ENCODE measurements at places on chromosomes 7 and 10. TPM values are rescaled to one million over a fixed set of nuclear protein-coding genes. Genes with fewer than 3 reads are reported as not detected.

GRCh38 chr7:106313456-106313901 lies 28.7 kb upstream of the NAMPT start:
- H3K4me1 ChIP-seq: peaks cover 3% of the 10 kb centered on the region
- H3K27ac ChIP-seq: no peak overlapping the region
- no peaks in the 10 kb centered on the region for H3K36me3 ChIP-seq
- H3K27me3 ChIP-seq: peaks cover 15% of the 10 kb centered on the region
- DNase-seq: no peak
- H3K4me3 ChIP-seq: no peak overlapping the region

HTR5A gene
- total RNA-seq: not detected

CCDC172 gene
- not detected for total RNA-seq

DNA sequence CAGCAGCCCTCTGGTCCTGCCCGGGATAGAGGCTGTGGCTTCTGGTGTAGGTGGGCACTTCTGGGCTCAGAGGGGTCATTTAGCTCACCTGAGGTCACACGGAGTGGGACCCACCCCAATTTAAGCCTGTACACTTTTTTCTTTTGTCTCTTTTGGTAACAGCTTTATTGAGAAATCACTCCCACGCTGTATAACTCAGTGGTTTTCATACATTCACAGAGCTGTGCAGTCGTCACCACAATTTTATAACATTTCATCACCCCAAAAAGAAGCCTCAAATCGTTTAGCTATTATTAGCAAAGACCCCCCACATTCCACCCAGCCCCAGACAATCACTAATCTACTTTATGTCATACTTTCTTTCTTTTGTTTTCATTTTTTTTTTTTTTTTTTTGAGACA lies 62.3 kb downstream of the LHPP start:
- peaks cover 4% of the 10 kb centered on the region for H3K36me3 ChIP-seq
- no peak overlapping the region for H3K4me3 ChIP-seq
- H3K4me1 ChIP-seq: peaks cover 6% of the 10 kb centered on the region
- DNase-seq: no peak

- H3K27ac ChIP-seq: no peak overlapping the region
- peaks cover 37% of the 10 kb centered on the region for H3K4me1 ChIP-seq
- H3K36me3 ChIP-seq: peaks cover 8% of the 10 kb centered on the region
- no peak for DNase-seq
Observed at GRCh38 chr7:150994838-150995510, 4.2 kb downstream of the NOS3 start.

CALHM1 gene
- not detected for total RNA-seq

- H3K36me3 ChIP-seq: no peaks in the 10 kb centered on the region
- peaks cover 57% of the 10 kb centered on the region for H3K4me1 ChIP-seq
- DNase-seq: no peak
Observed at GRCh38 chr7:38905056-38905759, 3.8 kb downstream of the VPS41 start.

OR2A5 gene
- not detected for total RNA-seq

DNA sequence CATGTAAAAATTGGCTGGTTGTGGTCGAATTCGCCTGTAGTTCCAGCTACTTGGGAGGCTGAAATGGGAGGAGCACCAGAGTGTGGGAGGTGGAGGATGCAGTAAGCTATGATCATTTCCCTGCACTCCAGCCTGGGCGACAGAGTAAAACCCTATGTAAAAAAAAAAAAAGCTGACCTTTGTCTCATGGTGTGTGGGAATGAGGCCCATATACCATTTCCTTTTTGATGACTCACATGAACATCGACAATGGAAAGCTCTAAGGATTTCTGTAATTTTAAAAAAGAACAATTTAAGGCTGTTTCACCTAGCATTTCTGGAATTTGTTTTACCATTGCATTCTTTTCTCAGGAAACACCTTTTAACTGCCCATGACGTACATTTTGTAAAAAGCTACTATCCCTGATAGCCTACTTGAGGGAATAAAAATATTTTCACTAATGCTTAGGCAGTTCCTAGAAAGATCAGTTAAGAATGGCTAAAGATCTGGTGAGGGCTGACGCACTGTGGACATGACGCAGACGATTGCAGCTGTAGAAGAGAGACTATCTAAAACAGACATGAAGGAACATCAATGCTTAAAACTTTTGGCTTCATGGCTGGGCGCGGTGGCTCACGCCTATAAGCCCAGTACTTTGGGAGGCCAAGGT lies 400.6 kb upstream of the IGFBP3 start:
- no peak overlapping the region for H3K4me3 ChIP-seq
- no peak overlapping the region for H3K27ac ChIP-seq
- no peaks in the 10 kb centered on the region for H3K27me3 ChIP-seq
- no peaks in the 10 kb centered on the region for H3K36me3 ChIP-seq
- no peak for DNase-seq

DNA sequence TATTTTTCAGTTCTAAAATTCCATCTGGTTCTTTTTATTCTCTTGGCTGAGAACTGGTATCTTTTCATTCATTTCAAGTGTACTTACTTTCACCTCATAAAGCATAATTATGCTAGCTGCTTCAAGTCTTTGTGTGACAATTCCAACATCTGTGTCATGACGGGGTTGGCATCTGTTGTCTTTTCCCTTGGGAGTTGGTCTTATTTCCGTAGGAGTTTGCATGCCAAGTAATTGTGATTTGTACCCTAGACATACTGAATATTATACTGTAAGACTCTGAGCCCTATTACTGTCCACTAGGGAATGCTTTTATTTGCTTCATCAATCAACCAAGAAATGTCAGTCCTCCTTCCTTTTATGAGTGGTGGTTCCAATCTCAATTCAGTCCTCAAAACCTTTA lies 24.6 kb upstream of the HUS1 start:
- H3K4me1 ChIP-seq: no peaks in the 10 kb centered on the region
- H3K27ac ChIP-seq: no peak overlapping the region
- peaks cover 5% of the 10 kb centered on the region for H3K36me3 ChIP-seq
- DNase-seq: no peak

ACSM6 gene
- total RNA-seq: not detected

DNA sequence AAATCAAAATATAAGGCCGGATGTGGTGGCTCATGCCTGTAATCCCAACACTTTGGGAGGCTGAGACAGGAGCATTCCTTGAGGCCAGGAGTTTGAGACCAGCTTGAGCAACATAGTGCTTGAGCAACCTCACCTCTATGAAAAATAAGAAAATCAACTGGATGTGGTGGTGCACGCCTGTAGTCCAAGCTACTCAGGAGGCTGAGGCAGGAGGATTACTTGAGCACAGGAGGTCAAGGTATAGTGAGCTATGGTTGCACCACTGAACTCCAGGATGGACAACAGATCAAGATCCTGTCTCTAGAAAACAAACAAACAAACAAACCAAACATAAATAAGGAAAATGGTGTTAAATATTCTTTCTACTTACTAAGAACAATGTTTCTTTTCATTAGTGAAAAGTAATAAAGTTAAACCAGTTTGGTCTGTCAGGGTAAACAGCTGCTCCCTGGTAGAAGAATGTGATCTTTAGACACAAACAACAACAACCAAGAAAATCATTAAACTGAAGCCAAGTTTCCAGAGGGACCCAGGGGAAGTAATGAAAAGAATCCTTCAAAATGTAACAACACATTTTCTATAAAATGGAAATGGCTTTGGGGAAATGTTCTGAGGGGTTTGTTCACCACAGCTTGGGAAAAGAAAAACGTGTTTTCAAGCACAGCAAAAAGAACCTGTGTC lies 17.5 kb upstream of the BAG3 start:
- H3K36me3 ChIP-seq: no peaks in the 10 kb centered on the region
- H3K4me1 ChIP-seq: no peaks in the 10 kb centered on the region
- no peaks in the 10 kb centered on the region for H3K27me3 ChIP-seq
- DNase-seq: no peak
- H3K4me3 ChIP-seq: no peak overlapping the region

DPYSL4 gene
- total RNA-seq: 1.2 TPM

DNA sequence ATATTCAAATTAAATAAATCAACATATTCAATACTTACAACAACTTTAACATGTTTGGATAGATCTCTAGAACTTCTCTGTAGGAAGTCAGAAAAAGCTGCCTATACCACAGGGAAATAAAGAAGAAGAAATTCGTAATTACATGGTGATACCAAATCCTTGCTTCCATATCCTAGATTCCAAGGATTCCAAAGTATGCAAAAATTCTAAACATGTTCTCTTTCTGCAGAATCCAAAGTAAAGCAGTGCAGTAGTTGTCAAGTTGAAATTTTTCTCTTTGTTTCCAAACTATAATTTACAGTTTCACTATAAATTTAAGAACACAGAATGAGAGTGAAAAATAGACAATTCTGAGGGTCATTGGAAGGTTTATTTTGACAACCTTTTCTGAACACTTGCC lies 233.7 kb upstream of the PTN start:
- no peaks in the 10 kb centered on the region for H3K4me1 ChIP-seq
- DNase-seq: no peak

DNA sequence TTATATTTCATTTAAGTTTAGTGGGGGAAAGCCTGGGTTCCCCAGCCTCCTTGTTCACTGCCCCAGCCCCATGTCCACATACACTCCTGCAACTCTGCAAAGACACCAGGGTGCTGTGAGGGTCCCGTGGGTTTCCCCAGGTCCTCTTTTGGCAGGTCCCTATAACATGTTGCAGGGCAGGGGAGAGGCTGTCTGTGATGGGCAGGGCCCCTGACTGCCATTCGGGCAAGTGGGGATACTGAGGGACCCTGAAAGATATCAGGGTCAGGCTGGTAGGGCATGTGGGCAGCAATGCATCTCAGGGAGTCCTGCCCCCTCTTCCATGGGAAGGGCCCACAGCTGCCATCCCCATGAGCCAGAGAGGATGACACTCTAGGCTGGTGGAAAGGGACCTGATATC lies 28.4 kb downstream of the RASGEF1A start:
- no peak for DNase-seq
- no peak overlapping the region for H3K4me3 ChIP-seq
- peaks cover 6% of the 10 kb centered on the region for H3K27me3 ChIP-seq

GRCh38 chr10:106793617-106794016 lies 370.9 kb downstream of the SORCS1 start:
- no peaks in the 10 kb centered on the region for H3K36me3 ChIP-seq
- H3K27me3 ChIP-seq: no peaks in the 10 kb centered on the region
- no peak for DNase-seq
- no peak overlapping the region for H3K4me3 ChIP-seq
- H3K4me1 ChIP-seq: no peaks in the 10 kb centered on the region

GRCh38 chr7:30906515-30907240 lies 5.0 kb upstream of the AQP1 start:
- no peak overlapping the region for H3K4me3 ChIP-seq
- H3K36me3 ChIP-seq: no peaks in the 10 kb centered on the region
- no peaks in the 10 kb centered on the region for H3K4me1 ChIP-seq
- H3K27ac ChIP-seq: no peak overlapping the region
- no peaks in the 10 kb centered on the region for H3K27me3 ChIP-seq
- DNase-seq: no peak

DNA sequence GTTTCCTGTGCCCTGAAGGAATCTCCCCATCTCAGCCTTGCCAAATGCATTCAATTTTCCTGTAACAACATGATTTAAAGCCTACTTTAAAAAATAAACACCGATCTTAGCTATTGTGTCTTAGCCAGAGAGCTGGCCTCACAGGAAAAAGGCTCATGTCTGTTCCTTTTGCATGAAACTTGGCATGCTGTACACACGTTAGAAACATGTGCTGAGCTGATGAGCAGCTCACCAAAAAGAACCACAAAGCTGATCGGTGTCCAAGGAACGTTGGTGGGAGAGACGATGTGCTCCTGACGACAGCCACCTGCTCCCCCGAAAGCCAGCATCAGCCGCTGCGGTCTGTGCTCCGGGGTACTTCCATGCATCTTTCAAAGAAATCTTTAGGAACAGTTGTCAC lies 135.9 kb downstream of the ADARB2 start:
- no peak for DNase-seq
- H3K4me3 ChIP-seq: no peak overlapping the region
- H3K27me3 ChIP-seq: peaks cover 6% of the 10 kb centered on the region
- H3K36me3 ChIP-seq: no peaks in the 10 kb centered on the region

DNA sequence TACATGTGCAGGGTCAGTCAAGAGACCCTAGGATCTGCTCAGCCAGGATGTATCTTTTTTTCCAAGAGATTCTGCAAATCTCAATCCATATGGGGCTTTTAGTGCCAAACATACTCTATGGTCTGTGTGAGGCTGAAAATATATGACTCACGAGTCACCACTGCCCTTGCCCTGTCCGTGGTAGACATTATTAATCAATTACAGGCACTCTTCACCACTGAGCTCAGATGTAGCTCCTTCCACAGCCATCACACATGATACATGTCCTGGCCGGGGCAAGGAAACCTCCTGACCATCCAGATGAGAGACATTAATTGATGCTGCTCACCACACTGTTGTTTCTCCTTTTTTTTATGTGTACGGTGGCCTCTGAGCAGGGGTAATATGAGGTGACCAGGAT lies 90.2 kb upstream of the RET start:
- H3K4me1 ChIP-seq: peaks cover 31% of the 10 kb centered on the region
- no peak overlapping the region for H3K4me3 ChIP-seq
- no peaks in the 10 kb centered on the region for H3K36me3 ChIP-seq
- no peaks in the 10 kb centered on the region for H3K27me3 ChIP-seq
- H3K27ac ChIP-seq: no peak overlapping the region

FAM237B gene
- not detected for total RNA-seq

TACR2 gene
- total RNA-seq: not detected

GRCh38 chr7:128357217-128357613 lies 4.3 kb downstream of the PRRT4 start:
- peaks cover 21% of the 10 kb centered on the region for H3K4me1 ChIP-seq
- H3K27me3 ChIP-seq: peaks cover 33% of the 10 kb centered on the region
- H3K4me3 ChIP-seq: no peak overlapping the region
- DNase-seq: no peak

LBX1 gene
- total RNA-seq: not detected

DNA sequence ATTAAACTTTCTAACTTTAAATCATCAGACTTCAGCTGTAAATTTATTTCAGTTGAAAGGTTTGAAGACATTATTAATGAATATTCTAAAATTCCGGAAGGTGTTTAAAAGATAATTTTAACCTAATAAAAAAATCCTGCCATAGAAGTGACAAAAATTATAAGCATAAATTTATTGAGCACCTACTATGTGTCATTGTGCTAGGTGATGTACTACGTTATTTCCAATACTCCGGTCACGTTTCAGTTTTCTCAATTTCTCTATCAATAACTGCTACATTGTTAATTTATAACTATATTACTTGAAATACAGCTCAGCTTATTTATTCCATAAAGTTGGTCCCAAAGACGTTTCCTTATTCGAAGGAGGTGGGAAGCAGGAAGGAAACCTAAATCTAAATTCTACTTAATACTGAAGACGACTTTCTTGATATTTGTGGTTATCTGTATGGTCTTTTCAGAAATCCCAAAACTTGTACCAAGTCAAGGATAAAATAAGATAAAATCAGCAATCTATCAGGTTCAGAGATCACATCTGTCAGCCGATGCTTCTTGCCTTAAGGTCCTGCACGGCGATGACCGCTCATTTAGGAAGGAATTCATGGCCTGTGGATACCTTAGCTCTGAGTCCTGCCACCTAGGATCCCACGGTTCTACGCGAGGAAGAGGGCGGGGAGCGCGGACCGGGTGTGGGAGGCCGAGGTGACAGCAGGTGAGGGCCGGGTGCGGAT lies 1.2 kb upstream of the ZEB1 start:
- H3K27ac ChIP-seq: peak overlapping the region; percentile 98
- H3K4me3 ChIP-seq: peak overlapping the region; percentile 98
- peaks cover 17% of the 10 kb centered on the region for H3K4me1 ChIP-seq

GRCh38 chr7:69338144-69338543 lies 260.1 kb upstream of the AUTS2 start:
- no peaks in the 10 kb centered on the region for H3K4me1 ChIP-seq
- H3K27me3 ChIP-seq: peaks cover 4% of the 10 kb centered on the region
- H3K36me3 ChIP-seq: peaks cover 1% of the 10 kb centered on the region
- H3K4me3 ChIP-seq: no peak overlapping the region

GRCh38 chr10:71857934-71858890 lies 7.2 kb upstream of the PSAP start:
- DNase-seq: no peak
- H3K27me3 ChIP-seq: no peaks in the 10 kb centered on the region
- no peaks in the 10 kb centered on the region for H3K4me1 ChIP-seq
- no peaks in the 10 kb centered on the region for H3K36me3 ChIP-seq

All from naive thymus-derived CD8-positive, alpha-beta T cell (primary cell).